HFFc6 (cell line): ENCODE measurements at places on chromosomes 2 and 18. TPM values are rescaled to one million over a fixed set of nuclear protein-coding genes. Genes with fewer than 3 reads are reported as not detected.

CYRIA gene
- total RNA-seq: not detected in 2 replicates

- DNase-seq: no peak
These were observed 247.4 kb upstream of the COL3A1 start for GRCh38 chr2:188726626-188727247.

GRCh38 chr18:9673296-9674251 is 34.5 kb upstream of the RAB31 start:
- peak; percentile 66 for DNase-seq

DNA sequence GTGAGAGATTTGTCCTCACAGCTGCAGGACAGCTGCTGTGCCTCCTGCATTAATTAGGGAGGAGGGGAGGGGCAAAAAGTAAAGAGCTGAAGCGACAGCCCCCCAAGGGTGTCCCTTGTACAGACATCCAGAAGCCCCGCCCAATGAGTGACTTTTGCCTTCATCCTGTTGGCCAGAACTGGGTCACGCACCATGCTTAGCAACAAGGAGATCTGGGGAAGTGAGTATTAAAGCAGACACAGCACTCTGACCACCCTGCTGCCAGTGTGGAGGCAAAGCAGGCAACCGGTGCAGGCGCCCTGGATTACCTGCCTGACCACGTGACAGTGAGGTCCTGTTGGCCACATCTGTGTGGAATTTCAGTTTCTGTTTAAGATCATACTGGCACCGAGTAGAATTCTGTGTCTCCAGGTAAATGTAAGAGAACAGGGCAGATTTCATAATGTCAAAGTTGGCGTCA is 21.5 kb upstream of the BIN1 start:
- no peak for DNase-seq

DPP4 gene
- 31.5 to 44.1 TPM (median 34.7 TPM) in 3 replicates for total RNA-seq

NT5C1B gene
- not detected in 3 replicates for total RNA-seq

DNA sequence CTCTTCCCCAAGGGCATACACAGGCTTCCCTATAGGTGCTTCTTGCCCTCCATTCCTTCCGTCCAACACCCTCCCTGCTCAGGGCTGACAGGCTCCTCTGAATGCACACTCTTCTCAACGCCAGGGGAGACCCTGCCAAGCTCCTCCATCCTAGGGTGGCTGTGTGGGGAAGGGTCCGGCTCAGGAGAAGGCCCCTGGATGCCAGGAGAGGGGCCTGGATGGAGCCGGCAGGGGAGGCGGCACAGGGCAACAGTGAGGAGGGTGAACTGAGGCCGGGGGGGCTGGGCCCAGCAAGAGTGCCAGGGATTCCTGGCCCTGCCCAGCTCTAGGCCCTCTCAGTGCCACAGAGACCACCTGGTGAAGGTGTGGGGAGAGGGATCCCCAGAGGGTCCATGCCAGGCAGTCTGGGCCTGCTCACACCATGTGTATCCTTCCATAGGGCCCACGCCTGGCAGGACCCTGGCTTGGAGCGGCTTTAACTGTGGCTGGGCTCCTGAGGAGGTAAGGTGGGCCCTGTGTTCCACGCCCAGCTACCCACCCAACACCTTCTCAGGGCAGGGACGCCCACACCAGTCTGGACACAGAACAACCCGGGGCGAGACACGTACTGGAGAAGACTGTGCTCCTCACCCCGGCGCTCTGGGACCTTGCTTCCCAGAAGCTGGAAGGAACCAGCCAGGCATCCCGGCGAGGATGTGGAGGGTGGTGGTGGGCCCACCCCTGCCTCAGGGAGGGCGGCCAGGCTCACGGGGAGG is 26.6 kb downstream of the HS6ST1 start:
- no peak for DNase-seq

DNA sequence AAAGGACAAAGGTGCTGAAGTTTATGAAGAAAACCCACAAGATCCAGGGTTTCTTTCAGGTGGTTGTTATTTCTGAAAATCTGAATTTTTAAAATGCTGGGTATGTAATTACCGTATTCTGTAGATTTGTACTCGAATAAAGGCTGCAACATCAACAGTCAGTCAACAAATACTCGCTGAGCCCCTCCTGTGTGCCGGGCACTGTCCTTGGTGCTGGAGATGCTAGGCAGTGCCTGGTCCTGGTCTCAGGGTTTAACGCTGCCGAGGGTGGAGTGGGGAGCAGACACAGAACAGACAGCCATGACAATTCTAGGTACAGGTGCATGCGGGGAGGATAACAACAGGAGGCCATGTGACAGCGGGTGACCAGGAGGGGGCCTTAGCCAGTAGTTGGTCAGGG is 27.2 kb upstream of the PDIA6 start:
- no peak for DNase-seq

- DNase-seq: no peak
These were observed 835.0 kb downstream of the NRXN1 start for GRCh38 chr2:50196775-50197480.

- no peak for DNase-seq
These were observed 5.3 kb downstream of the CTIF start for GRCh38 chr18:48544116-48544515.

SLC9A4 gene
- not detected in 3 replicates for total RNA-seq

POTEE gene
- 0.35 to 0.53 TPM (median 0.39 TPM) in 3 replicates for total RNA-seq

MARS2 gene
- 3.6 and 5.0 TPM in 2 replicates for total RNA-seq

GRCh38 chr2:44424211-44424610 is 62.5 kb downstream of the CAMKMT start:
- DNase-seq: no peak

GRCh38 chr18:2970772-2971659 is 41.9 kb downstream of the LPIN2 start:
- DNase-seq: no peak

IL1F10 gene
- not detected in 3 replicates for total RNA-seq

CCDC148 gene
- 0.68 to 1.3 TPM (median 1.2 TPM) in 3 replicates for total RNA-seq

DNA sequence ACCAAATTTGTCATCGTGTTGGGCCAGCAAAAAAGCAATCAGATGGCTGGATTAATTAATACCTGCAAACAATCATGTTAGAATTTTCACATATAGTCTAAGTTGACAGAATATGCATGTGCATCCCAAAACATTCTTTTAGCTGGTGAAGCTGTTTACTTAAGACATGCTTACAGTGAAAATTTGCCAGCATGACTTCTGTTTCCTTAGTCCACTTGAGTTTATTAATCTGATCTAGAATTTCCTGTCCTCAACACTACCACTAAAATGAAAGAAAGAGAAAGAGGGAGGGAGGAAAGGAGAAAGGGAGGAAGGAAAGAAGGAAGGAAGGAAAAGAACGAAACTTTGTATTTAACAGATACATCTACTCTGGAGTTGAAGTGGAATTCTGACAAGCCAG is 2109.9 kb upstream of the PIK3C3 start:
- no peak for DNase-seq

- no peak for DNase-seq
These were observed 2.3 kb upstream of the HOXD10 start for GRCh38 chr2:176114120-176114929.

GRCh38 chr2:58976375-58977071 is 735.4 kb upstream of the FANCL start:
- DNase-seq: no peak

- DNase-seq: no peak
These were observed 550.4 kb upstream of the CHAC2 start for GRCh38 chr2:53217250-53217649.

DNA sequence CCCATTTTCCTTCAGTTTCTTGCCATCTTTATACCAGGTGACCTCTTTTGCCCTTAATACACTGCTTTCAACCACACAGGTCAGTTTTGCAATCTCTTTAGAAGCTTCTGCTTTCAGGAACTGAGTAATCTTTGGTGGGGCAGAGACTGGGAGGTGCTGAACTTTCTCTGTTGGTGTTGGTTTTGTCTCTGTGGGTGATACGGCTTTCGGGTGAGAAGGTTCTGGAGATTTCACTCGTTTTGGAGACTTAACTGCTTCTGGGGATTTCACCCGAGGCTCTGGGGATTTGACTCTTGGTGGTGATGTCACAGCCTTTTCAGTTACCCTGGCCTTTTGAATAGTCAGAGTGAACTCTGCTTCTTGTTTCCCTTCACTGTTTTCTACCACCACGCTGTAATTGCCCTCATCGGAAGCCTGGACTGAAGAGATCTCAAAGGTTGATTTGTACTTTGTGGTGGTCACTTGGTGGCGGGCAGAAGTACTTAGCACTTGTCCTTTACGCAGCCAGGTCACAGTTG is 50.4 kb downstream of the PLEKHA3 start:
- DNase-seq: no peak

DNA sequence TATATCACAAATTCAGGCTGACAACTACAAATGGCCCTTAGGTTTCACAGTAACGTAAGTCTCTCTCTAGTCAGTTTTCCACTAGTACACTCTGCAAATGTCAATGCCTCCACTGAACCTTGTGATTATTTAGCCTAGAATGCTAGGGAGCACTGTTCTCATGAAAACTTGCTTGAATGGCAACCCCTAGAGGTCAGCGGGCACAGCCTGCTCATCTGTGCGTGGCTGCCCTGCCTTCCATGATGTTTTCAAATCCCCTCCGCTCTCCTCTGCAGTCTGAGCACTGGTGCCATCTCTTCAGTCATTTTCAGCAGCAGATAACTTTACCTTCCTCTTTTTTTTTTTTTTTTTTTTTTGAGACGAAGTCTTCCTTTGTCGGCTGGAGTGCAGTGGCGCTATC is 84.1 kb upstream of the GULP1 start:
- no peak for DNase-seq

GAD1 gene
- 0.28 TPM in 1 of 3 replicates, not detected in the others for total RNA-seq

- DNase-seq: peak; percentile 88
These were observed 35.8 kb upstream of the GRB14 start for GRCh38 chr2:164657129-164657528.

PJVK gene
- 0.66 to 0.87 TPM (median 0.67 TPM) in 3 replicates for total RNA-seq

ANTXR1 gene
- total RNA-seq: 94.7 to 129 TPM (median 113 TPM) in 3 replicates

- no peak for DNase-seq
These were observed 14.1 kb upstream of the KLF11 start for GRCh38 chr2:10028988-10029874.

DNA sequence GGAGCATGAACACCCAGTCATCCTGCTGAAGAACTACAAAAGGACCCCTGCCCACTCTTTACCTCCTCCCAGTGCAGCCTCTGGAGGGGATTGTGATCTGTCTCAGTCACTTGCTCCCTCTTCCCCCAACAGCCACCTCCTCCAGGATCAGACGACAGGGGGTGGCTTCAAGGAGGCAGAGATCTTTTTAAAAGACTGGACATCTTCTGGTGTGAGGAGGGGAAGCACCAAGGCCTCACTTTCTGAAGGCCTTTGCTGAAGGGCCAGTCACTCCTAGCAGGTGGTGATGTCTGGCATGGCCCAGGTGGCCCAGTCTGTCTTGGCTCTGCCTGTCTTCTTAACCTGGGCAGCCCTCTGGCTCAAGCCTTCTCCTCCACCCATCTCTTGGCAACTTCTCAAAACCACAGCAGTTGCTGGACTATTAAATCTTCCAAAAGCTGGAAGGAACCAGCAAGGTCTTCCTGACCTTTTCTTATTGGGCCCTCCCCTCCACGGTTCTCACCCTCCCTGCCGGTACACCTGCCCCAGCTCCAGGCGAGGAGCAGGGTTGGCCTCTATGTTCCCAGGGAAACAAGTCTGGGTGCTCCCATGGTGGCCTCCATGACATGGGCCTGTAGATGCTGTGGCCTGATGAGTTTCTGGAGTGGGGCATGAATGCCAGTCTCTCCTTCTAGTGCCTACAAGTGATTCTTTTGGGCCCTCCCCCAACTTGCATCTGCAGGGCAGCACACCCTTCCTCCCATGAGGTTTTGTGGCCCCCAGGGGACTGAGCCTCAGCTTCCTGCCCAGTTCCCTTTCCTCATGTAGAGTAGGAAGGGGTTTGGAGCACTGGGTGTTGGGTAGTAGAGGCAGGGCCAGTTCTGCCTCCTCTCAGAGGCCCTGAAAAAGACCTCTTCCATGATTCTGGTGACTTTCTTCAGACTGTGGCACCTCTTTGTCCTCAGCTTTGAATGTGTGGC is 5.0 kb upstream of the ATP6V1B1 start:
- DNase-seq: no peak

GRCh38 chr2:206260188-206261012 is 14.1 kb upstream of the ZDBF2 start:
- peak; percentile 51 for DNase-seq

ZNF396 gene
- total RNA-seq: 0.55 to 0.67 TPM (median 0.55 TPM) in 3 replicates

CAPN14 gene
- total RNA-seq: 0.07 to 0.12 TPM (median 0.07 TPM) in 3 replicates

DES gene
- total RNA-seq: 0.12 to 0.45 TPM (median 0.16 TPM) in 3 replicates

- no peak for DNase-seq
These were observed 201.9 kb downstream of the CLIP4 start for GRCh38 chr2:29317077-29317517.

DNA sequence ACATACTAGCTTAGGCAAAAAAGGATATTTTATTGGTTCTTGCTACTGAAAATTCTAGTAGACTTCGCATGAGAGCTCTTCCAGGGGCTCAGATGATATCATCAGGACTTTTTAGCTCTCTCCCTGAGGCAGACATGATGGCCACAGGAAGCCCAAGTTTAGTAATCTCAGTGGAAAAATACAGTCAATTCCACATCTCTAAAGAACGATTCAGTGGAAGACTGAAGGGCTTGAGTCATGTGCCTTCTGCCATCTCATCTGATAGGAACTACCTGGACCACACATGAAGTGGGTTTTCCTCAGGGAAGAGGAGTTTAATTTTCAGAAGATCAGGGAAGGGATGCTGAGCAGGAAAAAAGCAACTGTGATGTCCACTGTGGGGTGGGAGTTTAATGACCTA is 117.3 kb downstream of the TTC27 start:
- peak; percentile 88 for DNase-seq

DNA sequence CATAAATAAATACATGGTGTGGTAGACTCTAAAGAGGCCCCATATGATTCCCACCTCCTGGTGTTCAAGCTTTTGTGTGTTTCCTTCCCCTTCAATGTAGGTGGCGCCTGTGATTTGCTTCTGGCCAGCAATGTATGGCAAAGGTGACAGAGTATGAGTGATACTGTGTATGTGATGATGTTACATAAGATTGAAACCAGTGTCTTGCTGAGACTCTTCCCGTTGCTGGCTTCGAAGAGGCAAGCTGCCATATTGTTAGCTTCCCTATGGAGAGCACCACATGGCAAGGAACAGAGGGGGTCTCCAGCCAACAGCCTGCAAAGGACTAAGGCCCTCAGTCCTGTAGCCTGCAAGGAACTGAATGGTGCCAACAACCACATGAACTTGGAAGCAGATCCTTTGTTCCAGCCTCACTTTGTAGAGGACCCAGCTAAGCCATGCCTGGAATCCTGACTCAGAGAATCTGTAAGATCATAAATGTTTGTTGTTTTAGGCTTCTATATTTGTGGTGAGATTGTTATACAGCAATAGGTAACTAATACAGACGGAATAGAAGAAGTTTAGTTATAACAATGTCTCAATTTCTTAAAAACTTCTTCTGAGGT is 1.7 kb upstream of the SMAD4 start:
- peak; percentile 28 for DNase-seq

DNA sequence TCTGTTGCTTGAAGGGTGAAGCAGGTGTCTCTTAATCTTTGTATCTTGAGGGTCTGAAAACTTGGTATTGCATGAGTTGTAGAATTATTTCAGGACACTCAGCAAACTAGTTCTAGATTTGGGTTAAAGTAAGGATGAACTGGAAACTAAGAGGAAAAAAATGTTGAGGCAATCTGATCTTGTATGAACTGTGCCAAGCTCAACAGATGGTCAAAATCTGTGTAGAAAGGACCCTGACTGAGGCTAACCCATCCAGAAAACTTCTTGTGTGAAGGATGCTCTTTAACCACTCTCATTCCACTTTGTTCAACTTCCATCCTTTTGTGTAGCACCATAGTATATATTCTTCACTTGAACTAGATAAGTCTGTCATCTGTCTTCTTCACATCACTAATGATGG is 861.7 kb downstream of the SLC4A3 start:
- no peak for DNase-seq

- no peak for DNase-seq
These were observed 144.7 kb upstream of the ITGA4 start for GRCh38 chr2:181312515-181312927.
